Astrocyte of the spinal cord (primary cell): ENCODE measurements at places on chromosomes 7 and 10.

GRCh38 chr7:132420527-132420926, 155.7 kb downstream of the PLXNA4 start:
- no peak for DNase-seq

DNA sequence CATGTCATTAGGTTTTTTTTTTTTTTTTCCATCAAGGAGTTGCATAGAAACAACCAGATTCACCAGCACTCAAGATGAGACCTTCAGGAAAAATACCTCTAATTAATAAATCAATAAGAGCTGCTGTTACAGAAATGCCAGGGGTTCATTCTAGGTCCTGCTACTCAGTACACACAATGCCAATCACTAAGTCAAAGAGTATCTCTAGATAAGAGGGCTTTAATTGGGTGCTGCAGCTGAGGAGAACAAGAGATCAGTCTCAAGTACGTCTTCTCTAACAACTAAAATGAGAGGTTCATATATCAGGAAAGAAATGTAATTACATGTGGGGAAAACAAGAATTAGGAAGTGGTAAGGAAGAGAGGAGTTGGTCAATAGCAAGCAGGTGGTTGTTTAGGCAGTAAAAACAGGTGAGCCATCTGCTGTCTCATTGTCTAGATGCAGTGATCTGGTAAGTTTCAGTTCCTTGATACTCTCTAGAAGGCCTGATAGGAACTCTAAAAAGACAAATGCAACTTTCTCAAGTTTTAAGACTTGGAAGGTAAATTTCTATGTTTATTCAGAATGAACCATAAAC, 272.9 kb upstream of the ZWINT start:
- no peak for DNase-seq

DNA sequence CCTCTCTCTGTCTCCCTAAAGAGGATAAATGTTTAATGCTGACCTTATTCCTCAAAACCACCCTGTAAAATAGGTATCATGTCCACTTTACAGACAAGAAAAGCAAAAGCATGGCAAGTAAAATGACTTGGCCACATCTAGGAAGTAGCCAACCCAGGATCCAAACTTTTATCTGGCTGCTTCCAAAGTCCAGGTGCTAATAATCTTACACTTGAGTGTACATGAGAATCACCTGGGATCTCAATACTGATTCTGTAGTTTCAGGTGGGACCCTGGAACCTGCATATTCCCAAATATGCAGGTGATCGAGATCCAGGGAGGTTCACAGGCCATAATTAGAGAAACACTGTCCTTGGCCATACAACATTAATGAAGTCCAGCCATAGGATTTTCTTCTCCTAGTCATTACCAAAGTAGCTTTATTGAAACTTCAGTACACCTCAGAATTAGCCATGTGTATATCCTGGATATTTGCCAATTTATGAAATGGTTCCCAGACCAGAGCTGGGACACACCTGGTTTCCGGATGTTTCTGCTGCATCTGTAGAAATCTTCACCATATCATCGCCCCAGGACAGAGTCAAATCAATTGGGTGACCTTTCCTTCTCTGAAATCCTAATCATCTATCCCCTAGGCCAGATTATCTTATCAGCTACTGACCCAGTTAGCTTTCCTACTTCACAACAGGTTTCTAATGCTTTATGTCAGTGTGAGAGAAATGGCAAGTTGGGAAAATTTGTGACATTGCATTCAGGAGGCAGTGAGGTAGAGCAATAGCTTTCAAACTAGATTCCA, 119.1 kb upstream of the KMT2E start:
- DNase-seq = no peak

DNA sequence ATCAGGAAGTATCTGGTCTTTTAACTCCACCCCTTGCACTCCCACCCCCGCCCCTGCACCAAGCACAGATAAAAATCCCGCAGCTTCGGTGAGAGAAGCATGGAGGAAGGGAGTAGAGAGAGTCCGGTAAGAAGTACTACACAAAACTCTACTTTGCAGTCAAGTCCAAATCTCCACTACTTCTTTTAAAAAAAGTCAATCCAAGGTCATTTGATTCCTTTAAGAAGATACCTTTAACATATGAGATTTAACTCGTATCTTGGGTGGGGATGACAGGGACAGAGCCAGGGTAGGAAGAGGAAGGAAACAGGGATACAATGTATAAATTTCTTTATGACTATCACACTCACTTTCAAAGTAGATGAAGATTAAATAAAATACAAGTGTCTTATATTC, 132.1 kb downstream of the NRBF2 start:
- DNase-seq = peak; percentile 72

DNA sequence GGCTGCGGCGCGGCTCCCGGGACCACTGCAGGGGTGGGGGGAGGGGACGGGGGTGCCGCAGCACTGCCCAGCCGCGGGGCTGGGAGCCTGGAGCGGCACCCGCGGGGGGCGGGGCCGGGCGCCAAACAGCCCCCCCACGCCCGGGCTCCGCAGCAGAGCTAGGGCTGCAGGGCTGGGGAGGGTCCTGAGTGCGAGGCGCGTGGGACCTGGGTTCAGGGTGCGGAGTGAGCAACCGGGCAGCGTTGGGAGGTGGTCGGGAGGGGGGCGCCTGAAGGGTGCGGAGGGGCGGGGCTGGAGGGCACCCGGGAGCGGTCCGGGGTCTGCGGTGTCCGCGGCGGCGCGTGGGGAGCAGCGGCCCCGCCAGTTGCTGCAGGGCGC, 528 bp downstream of the CAMK2G start:
- DNase-seq = no peak

- no peak for DNase-seq
Observed at GRCh38 chr10:100744987-100745881, at the start of gene PAX2. Gene PAX2 (plus strand): TSS chr10:100745582. CDS start chr10:100746261, 679 bp downstream.

- DNase-seq = no peak
Observed at GRCh38 chr7:150379441-150380379, 580 bp downstream of the ZNF775 start.

DNA sequence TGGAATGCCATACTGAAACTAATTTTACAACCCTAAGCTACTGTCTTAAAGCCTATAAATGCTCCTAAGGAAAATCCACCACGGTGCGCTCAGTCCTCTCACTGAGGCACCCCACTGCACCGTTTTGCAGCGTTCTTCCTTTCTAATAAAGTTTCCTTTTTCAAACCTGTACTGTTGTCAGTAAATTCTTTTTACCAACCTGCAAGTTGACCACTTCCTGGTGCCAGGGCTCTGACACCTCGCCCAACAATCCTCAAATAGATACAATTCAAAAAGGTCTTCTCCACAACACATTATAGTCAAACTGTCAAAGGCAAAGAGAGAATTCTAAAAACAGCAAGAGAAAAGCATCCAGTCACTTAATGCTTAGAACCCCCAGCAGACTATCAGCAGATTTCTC, 42.8 kb downstream of the HERPUD2 start:
- DNase-seq = no peak

- no peak for DNase-seq
Observed at GRCh38 chr7:137172105-137172590, 171.4 kb downstream of the PTN start.

GRCh38 chr7:101278461-101279292, 33.8 kb upstream of the FIS1 start:
- no peak for DNase-seq

- DNase-seq = no peak
Observed at GRCh38 chr10:98331885-98332284, 63.9 kb upstream of the LOXL4 start.

- DNase-seq = no peak
Observed at GRCh38 chr7:139457153-139457946, 26.1 kb downstream of the KLRG2 start.

DNA sequence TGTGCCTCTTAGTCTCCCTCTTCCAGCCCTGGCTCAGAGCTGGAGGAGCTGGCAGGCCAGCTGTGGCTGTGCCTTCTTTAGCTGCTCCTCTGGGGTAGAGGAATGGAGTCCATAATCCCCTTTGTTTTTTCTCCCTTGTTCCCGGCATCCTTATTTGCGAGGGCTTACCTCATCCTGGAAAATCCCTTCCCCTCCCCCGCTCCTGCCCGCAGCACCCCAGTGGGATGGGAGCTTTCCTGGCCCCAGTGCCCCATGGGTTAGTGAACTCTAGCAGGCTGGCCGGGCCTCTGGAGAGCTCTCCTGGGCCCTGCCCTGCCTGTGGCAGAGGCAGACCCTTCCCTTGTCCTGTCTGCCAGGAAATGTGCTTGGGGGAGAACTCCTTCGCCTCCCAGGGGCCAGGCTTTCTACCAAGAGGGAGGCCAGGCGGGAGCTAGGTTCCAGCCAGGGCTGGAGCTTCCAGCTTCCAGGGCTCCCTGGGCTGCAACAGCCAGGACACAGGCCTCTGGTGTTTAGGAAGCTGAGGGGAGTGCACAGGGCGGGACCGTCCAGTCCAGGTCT, 16.5 kb upstream of the TRIM8 start:
- peak; percentile 64 for DNase-seq

- no peak for DNase-seq
Observed at GRCh38 chr10:131915990-131916766, 15.4 kb downstream of the PPP2R2D start.

DNA sequence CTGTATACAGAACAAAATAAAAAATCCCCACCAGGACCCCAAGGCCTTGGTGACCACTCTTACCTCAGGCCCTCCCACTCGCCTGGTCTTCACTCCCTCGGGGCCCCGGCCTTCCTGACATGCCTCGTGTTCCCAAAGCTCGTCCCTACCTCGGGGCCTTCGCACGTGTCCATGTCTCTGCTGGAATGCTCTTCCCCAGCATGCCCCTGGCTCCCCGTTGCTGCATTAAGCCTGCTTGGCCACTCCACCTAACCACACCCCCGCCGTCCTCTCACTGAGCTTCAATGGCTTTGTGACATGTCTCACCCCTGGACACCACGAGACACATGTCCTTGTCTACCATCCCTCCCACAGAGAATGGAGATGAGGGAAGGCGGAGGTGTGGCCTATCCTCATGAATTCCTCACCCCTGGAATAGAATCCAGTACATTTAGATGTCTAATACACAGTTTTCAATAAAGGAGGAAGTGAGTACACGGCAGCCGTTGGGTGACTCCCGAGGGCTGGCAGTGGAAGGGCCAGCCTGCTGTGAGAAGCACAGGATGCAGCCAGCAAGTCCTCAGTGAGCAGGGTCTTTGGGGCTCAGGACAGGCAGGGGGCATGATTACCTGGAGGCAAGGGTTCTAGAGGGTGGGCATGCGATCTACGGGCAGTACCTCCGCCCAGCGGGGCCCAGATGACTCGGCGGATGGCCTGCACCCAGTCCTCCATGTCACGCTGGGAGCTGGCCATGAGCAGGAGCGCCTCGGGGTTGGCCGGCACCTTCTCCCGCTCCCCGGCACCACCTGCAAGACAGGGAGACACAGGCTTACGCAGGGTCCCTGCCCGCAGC, 125.7 kb downstream of the ARHGAP22 start:
- no peak for DNase-seq

- no peak for DNase-seq
Observed at GRCh38 chr10:129785536-129785981, 178.5 kb downstream of the EBF3 start.

GRCh38 chr10:3258394-3258793, 85.8 kb upstream of the PITRM1 start:
- DNase-seq = no peak

DNA sequence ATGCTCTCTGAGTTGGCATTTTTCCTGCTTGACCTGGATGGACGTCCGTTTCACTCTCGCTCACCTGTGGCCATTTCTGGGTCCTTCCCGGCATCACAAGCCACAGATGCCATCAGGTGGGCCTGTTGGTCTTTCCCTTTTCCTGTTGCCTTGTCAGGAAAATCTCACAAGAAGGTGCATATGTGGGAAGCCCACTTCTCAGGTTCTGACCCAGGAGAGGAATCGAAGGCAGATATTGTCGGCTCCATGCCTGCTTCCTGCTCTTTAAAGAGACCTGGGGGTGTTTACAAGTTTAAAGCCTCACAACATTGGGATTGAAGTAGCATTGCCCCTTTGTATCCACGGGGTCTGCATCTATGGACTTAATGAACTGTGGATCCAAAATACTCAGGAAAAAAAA, 357.9 kb downstream of the RPS24 start:
- DNase-seq = no peak

GRCh38 chr7:139619367-139619657, 95.8 kb downstream of the CLEC2L start:
- DNase-seq = peak; percentile 66

GRCh38 chr10:78292250-78292981, 258.8 kb downstream of the RPS24 start:
- no peak for DNase-seq

GRCh38 chr7:141456298-141456697, 94.9 kb upstream of the AGK start:
- DNase-seq = peak; percentile 48

DNA sequence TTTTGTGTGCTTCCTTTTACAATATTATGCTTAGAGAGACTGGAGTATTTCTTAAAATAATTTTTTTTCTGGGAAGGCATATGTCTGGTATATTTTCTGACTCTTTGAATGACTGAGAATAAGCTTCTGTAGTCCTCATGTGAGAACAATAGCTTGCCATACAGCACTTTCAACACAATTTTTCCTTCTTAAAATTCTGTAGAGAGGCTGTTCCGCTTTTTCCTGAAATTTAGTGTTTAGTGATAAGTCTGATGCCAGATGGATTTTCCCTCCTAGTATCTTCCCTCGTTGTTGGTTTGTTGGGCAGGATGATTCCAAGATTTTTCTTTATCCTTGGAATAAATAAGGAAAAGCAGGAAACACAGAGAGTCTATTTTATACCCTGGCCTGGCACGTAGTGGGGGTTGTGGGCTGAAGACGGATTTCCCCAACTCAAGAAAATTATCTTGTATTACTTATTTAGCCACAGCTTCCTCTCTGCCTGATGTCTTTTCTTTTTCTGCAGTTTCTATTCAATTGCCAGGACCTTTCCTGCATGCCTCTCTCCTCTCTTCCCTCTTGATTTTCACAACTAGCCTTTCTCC, 111.2 kb downstream of the AOAH start:
- no peak for DNase-seq

- DNase-seq = no peak
Observed at GRCh38 chr7:158975526-158976467, 119.4 kb downstream of the DYNC2I1 start.

- no peak for DNase-seq
Observed at GRCh38 chr7:141217938-141218337, 144.1 kb downstream of the TMEM178B start.

- no peak for DNase-seq
Observed at GRCh38 chr10:37854626-37855025, 2.8 kb downstream of the ZNF248 start.

DNA sequence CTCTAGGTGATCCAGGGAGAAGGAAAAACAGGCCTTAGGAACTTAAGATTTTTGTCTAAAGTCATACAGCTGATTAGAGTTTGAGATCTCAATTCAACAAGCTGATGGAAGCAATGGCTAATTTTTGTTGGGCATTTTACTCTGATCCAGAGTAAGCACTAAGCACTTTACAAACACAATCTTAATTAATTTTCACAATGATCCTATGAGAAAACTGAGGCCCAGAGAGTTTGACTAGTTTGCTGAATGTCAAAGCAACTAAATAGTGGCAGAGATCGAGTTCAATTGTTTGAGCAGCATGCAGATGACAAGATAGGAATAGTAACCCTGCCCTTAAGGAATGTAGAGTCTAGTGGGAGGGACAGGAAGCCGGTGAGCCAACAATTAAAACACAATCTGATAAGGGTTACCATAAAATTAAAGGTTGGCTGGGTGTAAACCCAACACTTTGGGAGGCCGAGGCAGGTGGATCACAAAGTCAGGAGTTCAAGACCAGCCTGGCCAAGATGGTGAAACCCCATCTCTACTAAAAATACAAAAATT, 13.5 kb upstream of the RPEL1 start:
- no peak for DNase-seq

- no peak for DNase-seq
Observed at GRCh38 chr10:19815036-19815730, 1.0 kb upstream of the PLXDC2 start.

GRCh38 chr7:115125312-115125711, 203.4 kb downstream of the MDFIC start:
- DNase-seq = no peak

- no peak for DNase-seq
Observed at GRCh38 chr10:47195274-47195885, 104.6 kb upstream of the GDF10 start.
